NAMALWA (cell line): ENCODE measurements at places on chromosomes 5 and 9.

GRCh38 chr9:105485131-105485530, 37.3 kb downstream of the FSD1L start:
- no peak for DNase-seq

DNA sequence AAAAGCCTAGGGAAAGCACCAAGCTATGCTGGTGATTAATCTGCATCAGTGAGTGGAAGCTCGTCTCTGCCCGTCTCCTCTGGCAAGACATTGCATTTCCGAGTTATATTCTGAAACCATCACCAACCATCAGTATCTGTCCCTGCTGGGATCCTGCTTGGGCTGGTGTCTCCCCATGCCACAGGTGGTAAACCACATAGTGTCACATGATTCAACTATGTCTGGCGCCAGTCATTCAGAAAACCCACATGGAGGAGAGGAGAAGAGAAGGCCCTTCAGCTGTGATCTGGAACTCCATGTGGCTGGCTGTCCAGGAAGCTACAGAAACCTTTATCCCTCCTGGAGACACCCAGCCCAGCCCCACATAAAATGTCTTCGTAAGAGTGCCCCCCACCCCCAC, 4.8 kb downstream of the IL9 start:
- DNase-seq, result peak; percentile 5

DNA sequence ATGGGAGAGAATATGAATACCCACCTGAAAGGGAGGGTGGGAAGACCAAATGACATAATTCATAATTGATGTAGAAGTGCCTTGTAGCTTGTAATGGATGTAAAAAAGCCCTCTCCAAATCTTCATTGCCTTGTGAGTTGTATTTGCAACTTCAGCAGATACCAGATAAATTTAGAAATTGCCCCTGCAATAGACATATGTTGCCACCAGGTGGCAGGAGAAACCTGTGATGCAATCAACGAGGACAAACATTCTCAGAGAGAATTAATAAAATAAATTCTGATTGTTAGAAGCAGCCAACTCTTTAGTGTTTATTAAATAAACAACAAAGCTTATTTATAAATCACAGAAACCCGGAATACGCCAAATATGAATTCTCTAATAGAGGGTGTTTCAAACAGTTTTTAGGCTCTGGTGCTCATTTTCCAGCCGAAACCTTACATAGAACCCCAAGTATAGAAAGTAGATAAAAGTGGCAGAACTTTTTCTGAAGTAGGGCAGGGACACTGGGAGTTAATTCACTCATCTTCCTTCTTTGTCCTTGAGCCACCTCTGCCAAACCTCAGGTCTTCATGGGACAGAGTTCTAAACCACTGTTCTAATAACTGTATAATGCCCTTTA, 147.8 kb downstream of the TMEM38B start:
- DNase-seq, result peak; percentile 65

DNA sequence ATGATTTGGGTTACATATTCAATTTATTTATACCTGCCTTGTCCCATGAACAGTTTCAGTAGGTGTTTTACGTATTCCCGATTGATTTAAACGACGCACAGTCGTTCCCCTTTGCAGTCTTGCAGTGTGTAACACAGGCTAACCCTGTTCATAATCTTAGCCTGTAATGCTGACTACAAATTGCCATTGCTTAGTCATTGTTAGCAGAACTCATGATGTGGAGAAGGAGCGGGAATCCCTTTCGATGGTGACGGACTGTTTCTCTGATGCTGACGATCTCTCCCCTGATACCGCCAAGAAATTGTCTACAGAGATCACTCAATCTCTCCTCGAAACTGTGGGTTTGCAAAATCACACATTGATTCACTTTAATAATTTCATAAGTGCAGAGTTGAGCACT, 93.2 kb downstream of the MRPL36 start:
- no peak for DNase-seq

- no peak for DNase-seq
Measured at GRCh38 chr5:54792611-54793404, 192.6 kb downstream of the ESM1 start.

- DNase-seq, result peak; percentile 10
Measured at GRCh38 chr5:170917113-170917512, 55.3 kb downstream of the RANBP17 start.

- DNase-seq, result no peak
Measured at GRCh38 chr9:96258967-96259366, 43.0 kb downstream of the HSD17B3 start.

DNA sequence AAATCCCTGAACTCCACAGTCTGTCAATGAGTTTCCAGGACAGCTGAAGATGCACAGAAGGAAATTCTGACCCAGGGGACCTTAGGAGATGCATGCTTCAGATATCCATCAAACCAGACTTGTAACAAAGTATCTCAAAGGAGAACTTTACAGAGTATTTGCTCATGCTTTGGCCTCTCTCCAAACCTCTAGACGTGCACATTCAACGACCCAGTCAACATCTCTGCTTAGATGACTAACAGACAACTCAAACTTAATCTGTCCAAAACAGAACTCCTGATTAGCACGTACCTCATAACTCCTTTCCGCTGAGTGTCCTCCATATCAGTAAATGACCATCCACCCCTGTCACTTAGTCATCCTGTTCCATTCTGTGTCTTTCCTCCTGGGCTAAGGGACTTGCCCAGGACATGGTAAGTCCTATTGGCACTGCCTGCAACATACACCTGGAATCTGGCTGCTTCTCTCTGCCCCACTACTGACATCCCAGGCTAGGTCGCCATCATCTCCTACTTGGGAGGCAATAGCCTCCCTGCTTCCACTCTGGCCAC, 107.4 kb downstream of the LMNB1 start:
- no peak for DNase-seq

DNA sequence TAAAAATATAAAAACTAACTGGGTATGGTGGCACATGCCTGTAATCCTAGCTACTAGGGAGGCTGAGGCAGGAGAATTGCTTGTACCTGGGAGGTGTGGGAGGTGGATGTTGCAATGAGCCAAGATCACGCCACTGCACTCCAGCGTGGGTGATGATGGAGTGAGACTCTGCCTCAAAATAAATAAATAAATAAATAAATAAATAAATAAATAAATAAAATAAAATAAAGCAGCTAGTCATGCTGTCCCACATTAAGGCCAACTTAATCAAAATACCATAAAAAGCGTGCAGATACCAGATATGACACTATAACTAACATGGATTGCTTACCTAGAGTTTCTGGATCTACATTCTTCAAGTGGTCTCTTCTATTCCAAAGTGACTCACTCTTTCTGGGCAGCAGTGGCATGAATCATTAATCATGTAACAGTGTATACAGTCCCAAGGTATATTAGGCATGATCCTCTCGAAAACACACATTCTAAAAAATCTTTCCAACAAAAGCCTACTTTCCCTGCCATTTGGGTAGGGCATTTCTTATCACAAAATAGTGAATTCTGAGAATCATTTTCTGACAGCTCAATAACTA, 187.1 kb downstream of the ELAVL2 start:
- DNase-seq, result no peak

GRCh38 chr9:35548571-35548970, 56.5 kb upstream of the TESK1 start:
- no peak for DNase-seq

DNA sequence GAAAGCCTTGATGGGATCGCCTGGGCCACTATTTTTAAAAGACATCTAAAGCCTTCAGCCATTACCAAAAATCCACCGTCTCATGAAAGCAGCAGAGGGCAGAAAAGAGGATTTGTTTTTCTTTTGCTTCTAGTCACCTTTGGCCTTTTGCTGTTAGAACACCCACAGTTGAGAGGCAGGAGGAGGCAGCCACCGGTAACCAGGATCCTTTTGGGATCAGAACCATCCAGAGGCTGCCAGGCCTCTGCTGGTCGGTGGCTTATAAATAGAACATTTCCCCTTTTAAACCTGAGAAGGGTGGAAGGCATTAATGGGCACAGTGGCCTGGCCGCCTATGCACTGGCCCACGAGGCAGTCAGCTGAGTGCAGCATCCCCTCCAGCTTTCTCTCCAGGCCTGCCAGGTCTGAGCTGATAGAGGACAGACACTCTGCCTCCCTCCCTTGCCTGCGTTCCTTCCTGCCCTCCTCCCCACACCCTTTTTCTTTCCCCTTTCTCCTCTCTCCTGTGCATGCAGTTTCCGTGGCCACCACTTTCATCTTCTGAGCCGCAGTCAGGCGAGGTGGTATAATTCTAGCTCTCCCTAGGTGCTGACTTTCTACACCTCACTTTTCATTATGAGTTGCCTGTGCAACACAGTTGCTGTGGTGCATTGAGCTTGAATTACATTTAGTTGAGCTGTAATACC, 253.4 kb downstream of the ARHGAP26 start:
- DNase-seq, result no peak

GRCh38 chr5:58469896-58470295, 10.0 kb upstream of the PLK2 start:
- DNase-seq, result no peak

GRCh38 chr9:72586388-72587130, 65.2 kb downstream of the TMC1 start:
- no peak for DNase-seq

- DNase-seq, result no peak
Measured at GRCh38 chr5:74578356-74579044, 62.0 kb downstream of the ENC1 start.
